Stimulated activated CD8-positive, alpha-beta memory T cell treated with anti-CD3 and anti-CD28 coated beads, Interleukin-4, amount 100 ng/mL, for 24 hours (primary cell): ENCODE measurements at places on chromosomes 4 and X.

- DNase-seq = no peak
Observed at GRCh38 chrX:103734125-103734760, 23.5 kb downstream of the TMEM31 start.

GRCh38 chr4:150358691-150359090, 223.3 kb upstream of the MAB21L2 start:
- DNase-seq = no peak

DNA sequence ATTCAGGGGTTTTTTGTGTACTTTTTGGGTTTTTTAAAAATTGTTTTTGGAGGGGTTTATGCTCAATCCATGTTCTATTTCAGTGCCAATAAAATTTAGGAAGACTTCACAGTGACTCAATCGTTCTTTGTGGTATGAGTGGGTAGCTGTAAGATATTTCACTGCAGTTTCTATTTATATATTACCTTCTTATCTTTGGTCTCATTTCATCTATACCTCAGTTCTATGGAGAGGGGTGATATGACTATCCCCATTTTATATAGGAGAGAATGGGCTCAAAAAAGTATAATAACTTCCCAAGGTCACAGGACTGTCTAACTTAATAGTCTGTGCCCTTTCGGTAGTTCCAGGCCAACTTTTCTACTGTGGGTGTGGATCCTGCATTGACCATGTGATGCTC, 74.4 kb downstream of the MSN start:
- no peak for DNase-seq

- no peak for DNase-seq
Observed at GRCh38 chr4:47287735-47288134, 175.8 kb downstream of the COMMD8 start.

- DNase-seq = no peak
Observed at GRCh38 chr4:173017802-173018201, 150.8 kb upstream of the GALNT7 start.

- no peak for DNase-seq
Observed at GRCh38 chrX:71994601-71995000, 84.0 kb downstream of the NHSL2 start.

DNA sequence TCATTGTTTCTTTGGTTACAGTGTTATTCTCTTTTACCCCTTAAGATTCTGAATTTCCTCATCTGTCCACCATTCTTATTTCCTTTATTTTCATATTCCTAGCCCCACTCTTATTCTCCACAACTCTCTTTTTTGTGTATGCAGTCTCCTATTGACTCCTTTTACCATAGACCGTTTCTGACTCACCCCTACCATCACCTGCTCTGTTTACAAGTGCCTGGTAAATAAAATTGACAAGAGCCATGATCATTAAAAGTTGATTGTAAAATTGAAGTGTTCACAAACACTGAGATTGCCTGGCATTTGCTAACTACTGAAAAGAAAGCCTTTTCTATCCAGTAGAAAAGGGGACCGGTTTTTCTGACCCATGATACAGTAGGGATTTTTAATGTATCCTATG, 54.4 kb downstream of the MRPL1 start:
- no peak for DNase-seq

- no peak for DNase-seq
Observed at GRCh38 chr4:145681956-145682355, 2.0 kb downstream of the C4orf51 start.

DNA sequence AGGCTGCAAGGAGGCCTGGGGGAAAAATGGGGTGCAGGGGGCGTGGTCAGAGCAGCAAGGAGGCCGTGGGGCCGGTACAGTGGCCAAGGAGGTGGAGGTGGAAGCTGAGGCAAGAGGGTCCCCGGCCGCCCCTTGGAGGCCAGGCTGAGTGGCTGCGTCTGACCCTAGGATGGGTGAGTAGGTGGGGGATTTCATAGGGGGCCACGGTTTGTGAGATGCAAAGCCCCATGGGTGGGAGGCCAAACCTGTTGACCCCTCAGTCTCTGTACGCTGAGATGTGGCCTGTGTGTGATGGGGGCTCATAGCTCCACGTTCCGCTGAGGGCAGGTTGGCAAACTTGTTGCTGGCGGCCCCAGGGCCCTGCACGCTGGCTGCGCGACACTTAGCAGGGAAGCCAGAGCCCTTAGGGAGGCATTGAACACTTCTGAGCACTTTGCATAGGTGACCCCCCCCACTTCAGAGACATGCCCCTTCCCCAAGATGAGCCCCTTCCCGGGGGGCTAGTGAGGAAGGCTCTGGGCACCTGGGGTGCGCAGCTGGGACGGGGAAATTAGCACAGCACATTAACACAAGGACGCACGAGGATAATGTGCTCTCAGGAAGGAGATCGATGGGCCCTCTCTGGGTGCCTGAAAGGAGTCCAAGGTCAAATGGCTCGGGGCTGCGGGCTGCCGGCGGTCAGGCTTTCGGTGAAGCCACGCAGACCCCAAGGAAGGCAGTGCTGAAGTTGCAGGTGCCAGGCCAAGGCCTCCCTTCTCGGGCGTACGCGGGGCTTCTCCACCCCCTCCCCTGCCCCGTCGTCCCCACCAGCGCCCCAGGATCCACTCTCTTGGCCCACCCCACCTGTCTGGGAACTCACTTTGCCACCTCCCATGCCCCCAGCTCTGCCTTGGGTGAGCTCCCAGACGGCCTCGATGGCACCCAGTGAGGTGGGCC, 107.4 kb downstream of the HMX1 start:
- no peak for DNase-seq

- DNase-seq = no peak
Observed at GRCh38 chr4:120865985-120866384, 56.5 kb downstream of the PRDM5 start.

DNA sequence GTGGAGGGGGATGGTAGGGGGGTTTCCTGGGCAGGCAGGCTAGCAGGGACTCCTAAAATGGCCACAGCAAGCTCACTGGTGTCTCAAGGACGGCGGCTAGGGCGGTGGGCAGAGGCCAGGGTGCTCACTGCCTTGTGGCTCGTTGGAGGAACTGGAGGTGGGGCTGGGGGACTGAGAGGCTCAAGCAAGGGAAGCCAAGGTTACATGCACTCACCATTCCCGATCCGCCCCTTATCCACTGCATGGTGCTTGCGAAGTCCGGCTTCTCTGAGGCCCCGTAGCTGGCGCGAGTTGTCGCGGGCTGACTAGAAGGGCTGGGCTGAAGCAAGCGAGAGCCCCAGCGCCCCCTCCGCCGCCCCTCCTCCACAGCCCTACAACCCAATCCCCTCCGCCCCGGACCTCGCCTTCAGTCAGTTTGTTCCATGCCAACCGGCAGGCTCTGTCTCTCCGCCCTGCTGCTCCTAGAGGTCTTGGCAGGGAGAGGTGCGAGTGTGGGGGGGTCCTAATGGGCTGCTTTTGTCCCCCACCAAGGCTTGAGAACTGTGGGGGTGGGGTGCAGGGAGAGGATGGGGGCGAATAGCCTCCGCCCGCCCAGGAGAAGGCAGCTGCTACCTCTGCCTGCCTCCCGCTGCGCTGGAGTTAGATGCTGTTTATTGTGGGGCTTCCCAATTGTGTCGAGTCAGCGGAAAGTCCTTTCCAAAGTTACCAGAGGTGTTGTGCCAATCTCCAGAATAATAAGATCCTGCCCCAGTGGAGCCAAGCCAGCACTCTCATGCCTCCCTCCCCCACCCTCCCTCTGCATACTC, at the start of gene ARHGEF9:
Gene ARHGEF9, minus strand, starts transcription at position 313 of the 806 bp plus-strand sequence. Its CDS starts 69 bp downstream, at position 244.
- DNase-seq = no peak

- DNase-seq = no peak
Observed at GRCh38 chrX:115533485-115533884, 27.5 kb upstream of the PLS3 start.

GRCh38 chrX:10111364-10112148, 45.2 kb upstream of the CLCN4 start:
- peak; percentile 25 for DNase-seq

DNA sequence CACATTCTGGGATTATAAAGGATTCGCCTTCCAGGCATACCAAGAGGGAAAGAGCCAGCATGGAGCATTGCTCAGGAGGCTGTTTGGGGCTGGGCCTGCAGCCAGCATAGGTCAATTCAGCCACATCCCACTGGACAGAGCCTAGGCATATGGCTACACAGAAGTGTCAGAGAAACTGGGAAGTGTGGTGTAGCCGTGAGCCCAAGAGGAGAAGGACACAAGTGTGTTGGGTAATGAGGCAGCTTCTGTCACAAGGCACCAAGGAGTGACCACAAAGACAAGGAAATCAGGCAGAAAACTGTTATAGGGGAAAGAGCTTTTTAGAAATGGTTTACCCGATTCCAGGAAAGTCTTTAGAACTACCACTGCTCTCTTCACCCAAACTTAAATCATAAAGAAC, 178.6 kb upstream of the TBL1X start:
- no peak for DNase-seq

DNA sequence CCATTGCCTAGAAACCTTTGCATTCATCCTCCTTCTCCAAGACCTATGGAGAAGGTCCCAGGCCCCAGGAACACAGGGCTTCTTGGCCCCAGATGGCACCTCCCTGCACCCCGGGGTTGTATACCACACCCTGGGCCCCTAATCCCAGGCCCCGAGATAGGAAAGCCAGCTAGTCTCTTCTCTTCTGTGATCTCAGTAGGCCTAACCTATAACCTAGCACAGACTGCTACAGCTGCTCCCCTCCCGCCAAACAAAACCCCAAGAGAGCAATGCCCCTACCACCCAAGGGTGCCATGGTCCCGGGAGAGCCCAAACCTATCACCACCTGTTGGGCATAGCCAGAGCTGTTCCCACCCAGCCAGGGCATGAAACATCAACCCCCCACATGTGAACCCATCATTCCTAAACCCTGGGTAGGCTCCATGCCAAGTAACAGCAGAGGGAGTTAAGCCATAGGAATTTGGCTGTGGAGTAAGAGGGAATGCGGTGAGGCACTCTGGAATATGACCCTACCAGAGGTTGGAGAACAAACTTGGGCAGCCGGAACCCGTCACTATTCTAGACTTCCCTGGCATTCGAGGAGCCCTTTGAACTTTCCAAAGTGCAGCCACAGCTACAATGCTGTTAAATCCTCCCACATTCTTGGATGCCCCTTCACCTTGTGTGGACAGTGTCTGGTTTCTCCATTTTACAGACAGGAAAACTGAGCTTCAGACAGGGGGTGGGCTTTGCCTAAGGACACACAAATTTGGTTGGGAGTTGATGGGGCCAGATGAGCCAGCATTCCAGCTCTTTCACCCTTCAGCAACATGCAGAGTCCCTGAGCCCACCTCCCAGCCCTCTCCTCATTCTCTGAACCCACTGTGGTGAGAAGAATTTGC, 10.9 kb upstream of the SASH3 start:
- no peak for DNase-seq

GRCh38 chr4:48970471-48970921, 15.6 kb upstream of the CWH43 start:
- no peak for DNase-seq

DNA sequence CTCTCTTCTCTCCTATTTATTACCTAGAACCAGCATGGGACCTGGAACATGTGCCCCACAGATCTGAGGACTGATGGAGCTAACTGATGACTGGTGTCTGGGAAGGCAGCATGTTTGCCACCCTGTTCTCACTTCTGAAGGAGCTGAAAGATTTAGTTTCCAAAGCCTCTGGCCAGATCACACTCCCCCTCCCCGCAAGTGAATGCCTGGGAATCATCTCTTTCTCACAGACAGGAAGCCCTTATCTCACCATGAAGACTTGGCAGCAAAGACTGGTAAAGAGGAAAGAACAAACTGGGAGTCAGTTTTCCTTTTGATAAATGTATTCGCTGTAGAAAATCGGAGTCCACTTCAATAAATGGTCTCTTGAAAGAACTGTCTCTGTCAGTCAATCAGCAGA, 21.0 kb upstream of the PCYT1B start:
- no peak for DNase-seq

DNA sequence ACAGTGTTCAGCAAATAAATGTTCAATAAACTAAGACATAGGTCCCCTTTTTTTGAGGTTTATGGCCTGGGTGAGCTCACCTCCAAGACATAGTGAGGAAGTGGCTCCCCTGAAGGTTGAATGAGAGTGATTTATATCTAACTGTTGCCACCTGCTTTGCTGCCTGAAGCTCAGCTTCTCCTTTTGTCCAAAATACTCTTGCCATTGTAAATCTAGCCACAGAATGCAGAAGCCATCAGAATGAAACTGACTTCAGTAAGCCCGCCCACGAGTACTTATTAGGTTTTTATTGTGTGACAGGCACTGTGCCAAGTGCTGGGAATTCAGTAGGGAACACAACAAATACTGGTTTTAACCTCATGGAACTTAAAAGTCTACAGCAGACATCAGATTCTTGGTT, 18.0 kb downstream of the SPINK2 start:
- no peak for DNase-seq

GRCh38 chr4:66376921-66377320, 706.6 kb upstream of the EPHA5 start:
- DNase-seq = no peak

GRCh38 chrX:63751481-63751880, 33.5 kb downstream of the ARHGEF9 start:
- DNase-seq = no peak

GRCh38 chr4:5447755-5448154, 260.6 kb downstream of the EVC2 start:
- no peak for DNase-seq

GRCh38 chr4:13918110-13918509, 290.6 kb upstream of the BOD1L1 start:
- no peak for DNase-seq

DNA sequence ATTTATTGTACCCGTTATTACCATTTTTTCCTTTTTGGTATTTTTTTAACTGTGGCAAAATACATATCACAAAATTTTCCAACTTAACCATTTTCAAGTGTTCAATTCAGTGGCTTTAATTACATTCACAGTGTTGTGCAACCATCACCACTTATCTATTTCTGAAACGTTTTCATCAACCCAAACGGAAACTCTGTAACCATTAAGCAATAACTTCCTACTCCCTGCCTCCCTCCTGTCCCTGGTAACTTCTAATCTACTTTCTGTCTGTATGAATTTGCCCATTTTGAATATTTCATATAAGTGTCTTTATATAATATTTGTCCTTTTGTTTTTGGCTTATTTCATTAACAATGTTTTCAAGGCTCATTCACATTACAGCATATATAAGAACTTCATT, 57.4 kb upstream of the MSN start:
- no peak for DNase-seq

DNA sequence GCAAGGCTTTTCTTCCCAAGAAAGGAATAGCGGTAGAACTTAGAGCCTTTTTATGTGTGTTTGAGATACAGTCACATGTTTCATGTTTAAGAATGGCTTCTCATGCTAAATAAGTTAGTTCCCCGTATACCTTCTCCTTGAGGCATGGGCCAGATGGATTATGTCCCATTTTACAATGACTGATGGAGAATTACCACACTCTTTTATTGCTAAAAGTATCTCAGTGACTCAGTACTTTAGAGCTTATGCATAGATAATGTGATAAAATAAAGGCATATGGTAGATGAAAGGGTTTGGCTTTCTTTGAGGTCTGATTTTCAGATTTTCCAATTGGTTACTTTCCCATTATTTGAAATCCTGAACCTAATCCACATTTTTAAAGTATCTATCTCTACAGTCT, 121.8 kb upstream of the BMPR1B start:
- no peak for DNase-seq

- DNase-seq = no peak
Observed at GRCh38 chr4:183903021-183903760, 1.9 kb upstream of the STOX2 start.

- no peak for DNase-seq
Observed at GRCh38 chr4:1852904-1853623, 2.9 kb downstream of the LETM1 start.
